ENCODE measurements at places on chromosomes 4 and X.

DNA sequence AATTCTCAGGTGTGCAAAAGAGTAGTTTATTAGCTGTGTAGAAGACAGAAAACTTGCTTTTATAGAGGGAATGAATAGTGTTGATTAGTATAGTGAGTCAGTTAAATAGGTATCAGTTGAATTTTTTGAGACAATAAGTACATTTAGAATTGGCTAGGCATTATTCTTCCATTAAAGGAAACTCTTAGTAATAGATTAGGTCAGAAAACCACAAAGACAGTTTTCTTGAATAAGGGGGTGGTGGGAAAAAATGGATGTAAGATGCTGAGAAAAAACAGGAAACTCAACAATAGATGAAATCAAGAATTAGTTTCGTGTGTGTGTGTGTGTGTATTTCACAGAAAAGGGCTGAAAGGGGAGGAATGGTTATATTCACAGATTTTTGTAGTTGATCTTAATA, 16.8 kb downstream of the CD38 start:
- DNase-seq: no peak

DNA sequence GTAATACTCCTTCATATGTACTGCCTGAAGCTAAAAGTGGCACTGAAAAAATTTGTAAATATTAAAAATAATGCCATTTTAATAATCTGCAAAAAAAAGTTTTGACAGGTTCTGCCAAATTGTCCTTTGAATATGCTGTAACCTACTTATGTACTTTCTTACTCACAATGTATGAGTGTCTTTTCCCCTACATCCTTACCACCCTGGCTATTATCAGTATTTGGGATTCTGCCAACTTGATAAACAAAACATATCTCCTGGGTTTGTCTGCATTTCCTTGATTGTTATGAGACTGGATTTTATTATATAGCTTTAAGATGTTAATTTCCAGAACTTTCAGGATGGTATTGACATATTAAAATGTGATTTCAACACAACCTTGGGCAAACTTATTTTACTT, 187.9 kb downstream of the CHM start:
- no peak for DNase-seq

DNA sequence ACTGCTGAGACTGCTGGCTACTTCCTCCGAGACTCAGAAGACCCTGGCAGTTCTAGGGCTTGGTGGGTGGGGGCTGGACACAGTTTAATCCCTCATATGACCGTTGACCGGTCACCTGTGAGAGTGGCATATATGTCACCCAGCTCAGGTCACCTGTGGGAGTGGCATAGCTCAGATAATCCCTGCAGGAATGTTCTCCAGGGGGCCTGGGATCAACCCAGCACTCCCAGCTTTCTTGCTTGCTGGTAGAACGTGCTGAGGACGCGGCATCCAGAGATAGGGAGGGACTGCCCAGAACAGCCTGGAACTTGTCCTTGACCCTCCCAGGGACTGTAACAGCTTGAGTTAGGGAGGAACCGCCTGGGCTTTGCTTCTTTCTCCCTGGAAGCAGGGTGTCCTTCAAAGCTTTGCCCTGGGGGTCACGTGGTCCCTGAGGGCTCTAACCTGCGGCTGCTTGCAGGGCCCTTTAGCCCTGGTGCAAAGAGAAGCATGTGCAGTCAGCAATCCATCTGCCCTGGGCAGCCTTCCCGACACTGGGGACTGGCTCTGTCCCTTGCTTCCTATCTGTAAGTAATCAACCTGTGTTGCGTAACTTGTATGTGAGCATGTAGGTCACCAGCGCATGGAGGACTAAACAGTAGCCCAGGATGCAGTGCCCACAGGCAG, 55.3 kb downstream of the ZFYVE28 start:
- DNase-seq: no peak

- DNase-seq: no peak
These were observed 416.6 kb upstream of the MAGEB18 start for GRCh38 chrX:25721564-25721963.

DNA sequence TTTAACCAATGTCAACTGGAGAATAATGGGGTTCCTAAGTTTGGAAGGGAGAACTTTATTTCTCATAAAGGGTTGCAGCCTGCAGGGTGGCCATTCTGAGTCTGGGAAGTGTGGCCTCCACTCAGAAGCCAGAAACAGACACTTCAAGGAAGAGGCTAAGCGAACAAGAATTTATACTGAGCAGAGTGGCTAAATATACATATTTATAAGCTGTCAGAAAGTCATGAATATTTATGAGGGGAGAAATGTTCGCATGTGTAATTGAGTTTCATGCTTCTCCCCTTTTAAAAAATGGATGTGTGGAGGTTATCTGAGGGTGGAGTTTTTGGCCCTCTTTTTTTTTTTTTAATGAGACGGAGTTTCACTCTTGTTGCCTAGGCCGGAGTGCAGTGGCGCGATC, 78.1 kb upstream of the PLAC8 start:
- DNase-seq: no peak

- DNase-seq: no peak
These were observed 11.3 kb downstream of the PPP2R3B start for GRCh38 chrX:375181-376036.

DNA sequence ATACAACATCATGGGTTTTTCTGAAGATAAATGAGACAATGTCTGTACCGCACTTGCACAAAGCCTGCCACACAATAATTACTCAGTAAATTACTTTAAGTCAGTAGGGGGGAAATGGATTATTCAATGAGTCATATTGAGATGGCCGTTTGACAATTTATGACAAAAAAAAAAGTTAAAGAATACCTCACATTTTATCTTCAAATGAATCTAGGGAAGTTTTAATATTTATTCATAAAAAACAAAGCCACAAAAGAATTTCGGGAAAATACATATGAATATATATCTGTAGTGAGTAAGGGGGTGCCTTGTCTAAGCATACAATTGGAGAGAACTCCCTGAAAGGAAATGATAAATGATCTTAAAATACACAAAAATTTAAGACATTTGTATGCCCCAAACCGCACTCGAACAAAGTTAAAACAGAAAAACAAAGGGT, 197.0 kb upstream of the SLC7A11 start:
- no peak for DNase-seq

- DNase-seq: no peak
These were observed 15.7 kb downstream of the OFD1 start for GRCh38 chrX:13750204-13750603.

- no peak for DNase-seq
These were observed 682.2 kb upstream of the AMOT start for GRCh38 chrX:113522814-113523213.

DNA sequence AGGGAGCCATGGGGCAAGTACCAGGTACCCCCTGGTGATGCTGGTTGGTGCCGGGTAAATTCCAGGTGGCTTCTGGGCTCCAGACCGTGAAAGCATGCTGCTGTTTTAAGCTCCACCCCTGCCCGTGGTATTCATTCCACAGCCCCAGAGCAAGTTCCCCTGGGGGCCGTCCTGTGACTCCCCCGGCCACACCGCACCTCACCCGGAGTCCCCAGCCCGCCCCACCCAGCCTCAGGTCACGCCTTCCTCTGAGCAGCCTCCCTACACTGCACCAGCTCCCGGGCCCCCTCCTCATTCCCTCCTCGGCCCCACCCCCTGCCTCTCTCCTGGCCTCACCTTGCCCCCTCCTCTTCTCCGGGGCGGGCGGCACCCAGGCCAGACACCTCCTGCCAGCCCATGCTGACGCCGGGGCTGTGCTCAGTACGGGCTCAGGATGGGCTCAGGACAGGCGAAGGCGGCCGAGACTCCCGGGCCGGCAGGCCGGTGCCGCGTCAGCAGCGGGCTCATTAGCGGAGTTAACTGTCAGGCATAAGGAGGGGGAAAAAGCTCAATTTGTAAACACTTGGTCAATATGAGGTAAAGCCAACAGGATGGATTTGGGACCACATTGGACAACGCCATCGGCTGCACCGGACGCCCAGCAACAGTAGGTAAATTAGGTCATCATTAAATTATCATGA, 127.4 kb downstream of the FAM53A start:
- no peak for DNase-seq

GRCh38 chr4:156006192-156006591, 52.5 kb upstream of the CTSO start:
- no peak for DNase-seq

GRCh38 chr4:24470666-24471485, 113.5 kb downstream of the DHX15 start:
- no peak for DNase-seq

- no peak for DNase-seq
These were observed 193.4 kb downstream of the FRAS1 start for GRCh38 chr4:78250500-78250899.

- DNase-seq: no peak
These were observed 229.9 kb upstream of the AFF2 start for GRCh38 chrX:148270499-148270898.

- DNase-seq: no peak
These were observed 3.8 kb downstream of the GABRE start for GRCh38 chrX:151970661-151971060.

- DNase-seq: no peak
These were observed 132.2 kb downstream of the STIM2 start for GRCh38 chr4:26992657-26993361.

- no peak for DNase-seq
These were observed 754 bp upstream of the KLF3 start for GRCh38 chr4:38663090-38663800.

DNA sequence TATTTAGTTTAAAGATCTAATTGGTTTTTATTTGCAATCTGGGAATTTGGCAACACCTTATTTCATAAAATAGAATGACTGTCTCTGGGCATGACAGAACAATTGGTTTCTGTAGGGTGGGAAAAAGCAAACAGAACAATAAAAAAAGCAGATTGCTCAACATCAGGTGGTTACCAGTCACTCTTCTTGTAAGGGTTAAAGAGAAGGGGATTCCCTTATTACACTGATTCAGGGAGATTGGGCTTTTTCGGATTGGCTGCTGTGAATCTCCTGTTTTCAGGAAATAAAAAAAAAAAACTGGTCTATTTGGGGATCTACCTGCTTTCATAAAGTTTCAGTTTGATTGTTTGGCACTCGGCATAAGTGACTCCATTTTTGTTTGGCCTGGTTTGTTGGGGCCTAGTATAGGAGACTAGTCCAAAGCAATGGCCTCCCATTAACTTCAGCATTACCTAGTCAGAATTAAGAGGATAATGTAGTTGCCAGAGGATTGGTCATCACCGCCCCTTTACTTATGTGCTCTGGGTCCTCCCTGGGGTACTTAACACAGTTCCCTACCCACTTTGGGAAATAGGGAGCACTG, 380.5 kb downstream of the IDS start:
- DNase-seq: no peak

- DNase-seq: no peak
These were observed 245.3 kb upstream of the PITX2 start for GRCh38 chr4:110867981-110868720.

- DNase-seq: no peak
These were observed 62.7 kb upstream of the ARHGAP36 start for GRCh38 chrX:130995439-130995838.

DNA sequence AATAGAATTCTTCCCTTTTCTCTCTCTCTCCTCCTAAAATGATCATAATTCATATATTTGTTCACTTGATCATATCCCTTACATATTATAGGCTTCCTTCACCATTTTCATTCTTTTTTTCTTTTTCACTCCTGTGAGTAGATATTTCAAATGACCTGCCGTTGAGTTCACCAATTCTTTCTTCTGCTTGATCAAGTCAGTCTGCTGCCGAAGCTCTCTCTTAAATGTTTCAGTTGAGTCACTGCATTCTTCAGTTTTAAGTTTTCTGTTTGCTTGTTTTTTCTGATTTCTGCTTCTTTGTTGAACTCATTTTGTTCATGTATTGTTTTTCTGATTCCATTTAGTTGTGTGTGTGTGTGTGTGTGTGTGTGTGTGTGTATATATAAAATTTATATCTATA, 354.3 kb downstream of the GPAT3 start:
- DNase-seq: no peak

GRCh38 chr4:55358246-55358645, 12.2 kb downstream of the SRD5A3 start:
- no peak for DNase-seq

DNA sequence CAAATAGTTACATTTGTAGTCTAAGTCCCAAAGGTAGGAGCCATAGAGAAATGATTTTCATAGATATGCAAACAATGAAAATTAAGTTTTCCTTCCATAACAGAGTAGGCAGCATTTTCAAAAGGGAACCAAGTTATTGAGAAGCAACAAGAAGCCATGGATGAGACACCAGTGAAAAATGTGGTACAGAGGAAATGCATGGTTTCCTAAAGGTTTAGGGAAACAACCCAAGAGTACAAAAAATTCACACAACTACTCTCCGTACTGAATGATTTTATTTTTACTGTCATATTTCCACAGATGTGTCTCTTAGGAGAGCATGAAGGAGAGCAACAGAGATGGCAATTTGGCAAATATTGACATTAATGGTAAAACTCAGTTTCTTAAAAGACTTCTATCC, 1408.9 kb upstream of the PCDH7 start:
- no peak for DNase-seq

DNA sequence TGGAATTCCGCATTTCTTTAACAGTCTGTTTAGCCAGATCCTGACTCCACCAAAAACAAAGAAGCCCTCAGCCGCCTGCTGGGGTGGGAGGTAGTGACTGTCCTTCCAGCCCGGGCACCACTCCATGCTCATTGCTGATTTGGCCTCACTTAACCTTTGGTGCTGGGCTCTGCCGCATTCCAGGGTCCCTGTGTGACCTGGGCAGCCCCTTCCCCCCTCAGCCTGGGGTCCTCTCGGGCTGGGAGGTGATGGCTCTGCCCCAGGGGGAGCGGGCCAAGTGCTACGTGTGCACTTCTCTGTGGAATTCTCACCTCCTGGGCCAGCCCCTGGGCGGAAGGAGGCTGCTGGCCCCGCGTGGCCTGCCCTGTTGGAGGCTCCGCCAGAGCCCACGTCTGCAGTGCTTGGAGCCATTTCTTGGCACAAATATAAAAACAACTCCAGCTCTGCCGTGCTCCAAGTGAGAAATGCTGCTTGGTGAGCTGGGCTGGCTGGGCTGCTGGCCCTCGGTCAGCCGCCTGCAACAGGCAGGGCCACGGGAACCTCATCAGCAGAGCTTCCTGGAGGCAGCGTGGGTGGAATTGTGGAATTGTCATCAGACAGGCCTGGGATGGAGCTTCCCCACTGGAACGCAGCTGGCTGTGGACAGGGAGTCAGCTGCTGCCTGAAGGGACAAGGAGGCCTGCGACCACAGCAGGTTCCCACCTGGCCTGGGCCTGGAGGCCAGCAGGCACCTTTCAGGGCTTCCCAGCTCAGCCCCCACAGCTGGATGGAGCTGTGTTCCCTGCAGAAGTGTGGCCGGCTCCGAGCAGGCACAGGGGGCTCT, 66.0 kb downstream of the TRMT44 start:
- DNase-seq: no peak

DNA sequence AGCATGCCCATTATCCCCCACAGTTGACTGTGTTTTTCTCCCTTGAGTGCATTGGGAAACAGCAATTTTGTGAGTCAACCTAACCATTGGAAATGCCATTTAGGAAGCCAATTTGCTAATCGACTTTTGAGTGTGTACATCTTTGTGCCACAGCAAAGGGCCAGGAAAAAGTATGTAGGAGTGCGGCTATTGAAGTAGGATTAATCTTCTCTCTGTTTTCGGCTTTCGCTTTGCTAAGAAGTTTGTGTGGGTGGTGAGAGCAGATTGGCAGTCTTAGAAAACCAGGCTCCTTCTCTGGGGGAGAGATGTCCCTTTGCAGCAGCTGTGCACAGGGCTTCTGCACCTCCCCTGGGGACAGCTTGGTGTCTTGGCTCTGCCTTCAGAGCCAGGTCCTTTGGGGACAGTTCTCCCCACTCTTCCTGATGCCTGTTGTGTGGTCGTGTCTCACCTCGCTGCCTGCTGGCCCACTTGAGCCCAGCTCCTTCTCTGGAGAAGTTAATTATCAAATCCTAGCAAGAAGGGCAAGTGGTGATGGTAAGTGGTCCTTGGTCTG, 74.5 kb downstream of the GEMIN8 start:
- no peak for DNase-seq

GRCh38 chrX:132636080-132636479, 147.2 kb upstream of the MBNL3 start:
- DNase-seq: no peak

Measured in hypothalamus (tissue), 51 donors.